ENCODE measurements at places on chromosomes 7 and 10.

DNA sequence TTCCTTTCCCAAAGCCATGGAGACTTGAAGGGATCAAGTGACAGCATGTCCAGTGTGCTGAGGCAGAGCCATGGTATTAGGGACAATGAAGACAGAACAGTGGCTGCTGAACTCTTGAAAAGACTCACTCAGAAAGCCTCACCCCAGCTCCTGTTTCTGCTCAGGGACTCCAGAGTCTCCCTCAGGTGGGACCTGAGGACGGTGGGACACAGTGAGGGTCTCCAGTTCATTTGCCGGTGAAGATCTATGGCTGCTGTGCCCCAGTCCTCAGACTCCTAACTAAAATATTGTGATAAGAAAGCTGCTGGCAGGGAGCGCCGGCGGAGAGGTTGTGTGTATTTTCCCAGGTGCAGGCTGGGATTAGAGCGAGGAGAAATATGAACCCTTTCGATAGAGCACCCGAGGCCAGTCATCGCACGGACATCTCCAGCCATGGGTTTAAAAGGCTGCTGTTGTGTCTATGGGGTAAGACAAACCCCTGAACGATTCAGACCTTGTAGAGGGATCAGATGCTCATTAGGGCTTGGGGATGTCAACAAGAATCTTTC, 57.2 kb downstream of the C7orf25 start:
- DNase-seq: no peak

- no peak for DNase-seq
Measured at GRCh38 chr10:104328646-104328895, 9.7 kb downstream of the ITPRIP start.

- no peak for DNase-seq
Measured at GRCh38 chr7:28596245-28596935, 184.1 kb downstream of the CREB5 start.

GRCh38 chr10:95249467-95249866, 41.3 kb downstream of the PDLIM1 start:
- no peak for DNase-seq

DNA sequence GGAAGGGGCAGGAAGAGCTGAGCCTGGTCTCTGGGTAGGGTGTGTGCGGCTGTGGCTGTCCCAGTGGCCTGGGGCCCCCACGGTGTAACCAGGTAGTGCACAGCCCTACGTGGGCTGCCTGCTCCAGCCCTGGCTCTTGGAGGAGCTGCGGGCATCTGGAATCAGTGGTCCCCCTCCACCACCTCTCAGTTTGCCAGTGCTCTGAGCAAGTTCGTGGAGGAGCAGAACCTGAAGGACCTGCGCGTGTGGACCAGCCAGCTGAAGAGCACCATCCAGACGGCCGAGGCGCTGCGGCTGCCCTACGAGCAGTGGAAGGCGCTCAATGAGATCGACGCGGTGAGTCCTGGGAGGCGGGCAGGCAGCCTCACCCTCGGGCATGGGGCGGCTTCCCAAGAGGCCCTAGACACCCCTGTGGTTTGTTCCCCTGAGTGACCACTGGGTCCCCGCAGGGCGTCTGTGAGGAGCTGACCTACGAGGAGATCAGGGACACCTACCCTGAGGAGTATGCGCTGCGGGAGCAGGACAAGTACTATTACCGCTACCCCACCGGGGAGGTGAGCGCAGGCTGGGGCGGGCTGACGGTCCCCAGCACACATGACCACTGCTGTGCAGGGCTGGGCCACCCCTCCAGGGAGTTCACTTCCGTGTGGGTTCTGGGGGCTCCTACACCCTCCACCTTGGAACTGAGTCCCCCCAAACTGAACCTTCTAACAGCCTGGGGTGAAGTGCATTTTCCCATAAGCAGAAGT, 18.6 kb downstream of the PFKFB3 start:
- DNase-seq: no peak

DNA sequence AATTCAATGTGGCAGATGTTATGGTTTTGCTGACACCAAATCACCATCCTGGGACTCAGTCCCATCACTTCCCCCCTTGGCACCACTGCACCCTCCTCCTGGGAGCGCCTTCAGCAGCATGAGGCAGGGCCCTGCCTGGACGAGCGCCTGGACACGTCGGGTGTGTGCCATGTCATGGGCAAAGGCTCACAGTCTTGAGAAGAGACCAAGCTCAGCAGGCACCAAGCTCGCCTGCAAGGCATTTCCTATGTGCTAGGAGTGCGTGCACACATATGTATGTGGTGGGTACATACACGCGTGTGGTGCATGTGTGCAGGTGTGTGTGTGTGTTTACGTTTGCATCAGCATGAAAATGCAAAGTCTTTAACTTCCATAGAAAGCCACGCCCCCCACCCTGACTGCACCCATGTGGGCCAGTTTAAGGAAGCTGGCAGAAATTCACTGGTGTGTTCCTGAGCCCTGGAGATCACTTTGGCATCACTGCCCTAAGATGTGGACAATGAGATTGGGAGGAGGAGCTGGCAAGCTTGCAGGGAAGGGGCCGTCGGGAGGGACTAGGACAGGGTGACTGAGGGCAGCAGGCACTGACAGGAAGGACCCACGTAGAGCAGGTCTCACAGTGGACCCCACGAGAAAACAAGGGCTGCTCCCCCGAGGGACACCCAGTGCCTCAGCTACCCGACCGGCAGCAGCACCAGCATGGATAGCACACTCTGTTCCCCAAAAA, 169.9 kb upstream of the PPP2R2D start:
- DNase-seq: no peak

- no peak for DNase-seq
Measured at GRCh38 chr10:95268438-95268837, 22.4 kb downstream of the PDLIM1 start.

- DNase-seq: no peak
Measured at GRCh38 chr7:36366005-36366717, 23.5 kb upstream of the ANLN start.

DNA sequence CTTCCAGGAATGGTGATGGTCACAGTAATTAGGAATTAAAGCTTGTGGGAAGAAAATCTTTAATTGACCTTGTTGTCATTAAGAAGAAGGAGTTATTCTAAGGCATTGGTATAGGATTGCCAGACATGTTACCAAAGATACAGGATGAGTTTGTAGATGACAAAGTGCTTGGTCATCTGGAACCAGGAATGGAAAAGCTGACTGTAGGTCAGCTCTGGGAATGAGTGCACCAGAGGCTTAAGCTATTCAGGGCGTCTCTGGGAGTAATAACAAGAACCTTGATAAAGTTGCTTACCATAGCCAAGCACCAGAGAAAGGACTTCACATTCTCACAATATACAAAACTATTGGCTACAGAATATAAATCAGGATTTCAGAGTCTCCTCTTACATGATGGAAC, 89.0 kb downstream of the PHTF2 start:
- no peak for DNase-seq

DNA sequence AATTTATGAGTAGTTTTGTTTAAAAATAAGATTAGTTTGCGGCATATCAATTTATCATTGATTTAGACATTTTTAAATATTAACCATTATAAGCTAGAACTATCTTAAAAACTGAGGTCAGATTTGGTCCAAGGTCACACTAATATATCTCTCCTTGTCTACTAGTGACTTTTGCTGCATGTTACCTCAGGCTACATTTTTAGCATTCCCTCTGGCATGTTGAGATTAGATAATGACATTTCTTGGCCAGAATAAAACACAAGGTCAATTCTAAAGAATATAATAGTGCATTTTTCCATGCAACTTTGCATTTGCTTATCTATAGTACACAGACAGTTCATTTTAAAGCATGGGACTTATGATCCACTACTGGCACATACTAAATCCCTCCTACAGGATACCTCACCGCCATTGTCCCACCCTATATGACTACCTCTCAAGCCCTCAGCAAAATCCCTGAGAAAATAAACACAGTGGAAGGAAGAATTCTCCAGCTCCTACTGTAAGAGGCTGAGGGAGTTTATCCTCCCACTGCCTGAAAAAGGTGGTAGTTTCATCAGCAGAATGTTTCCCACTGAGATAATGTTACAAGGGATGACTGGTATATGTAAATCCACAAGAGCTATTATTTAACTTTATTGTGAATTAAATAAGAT, 816.4 kb downstream of the GRM8 start:
- DNase-seq: no peak

DNA sequence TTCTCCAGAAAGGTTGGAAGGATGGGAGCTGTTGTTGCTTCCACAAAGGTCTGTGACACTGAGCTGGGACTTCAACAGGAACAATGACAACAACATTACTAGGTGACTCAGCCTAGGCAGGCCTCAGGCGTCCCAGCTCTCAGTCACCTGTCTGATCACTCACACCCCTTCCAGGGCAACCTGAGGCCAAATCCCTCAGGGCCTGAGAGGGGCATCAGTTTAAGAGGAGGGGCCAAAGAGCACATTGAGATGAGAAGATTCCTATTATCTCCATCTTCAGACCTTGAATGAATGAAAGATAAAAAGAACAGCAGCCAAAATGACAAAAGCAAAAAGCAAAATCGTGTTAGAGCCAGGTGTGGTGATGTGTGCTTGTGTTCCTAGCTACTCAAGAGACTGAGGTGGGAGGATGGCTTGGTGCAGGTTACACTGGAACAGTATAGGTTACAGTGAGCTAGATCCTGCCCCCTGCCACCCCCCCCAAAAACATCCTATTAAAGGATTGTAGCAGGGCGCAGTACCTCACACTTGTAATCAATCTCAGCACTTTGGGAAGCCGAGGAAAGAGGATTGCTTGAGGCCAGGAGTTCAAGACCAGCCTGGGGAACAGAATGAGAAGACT, at the start of gene ATG9B:
Gene ATG9B (minus strand): TSS at position 60 of the 622 bp plus-strand sequence. CDS start 71 bp downstream, outside the sequence.
- DNase-seq: no peak

- DNase-seq: no peak
Measured at GRCh38 chr10:11454160-11454559, 157.3 kb downstream of the USP6NL start.

- no peak for DNase-seq
Measured at GRCh38 chr7:133668296-133669060, 415.6 kb downstream of the EXOC4 start.

DNA sequence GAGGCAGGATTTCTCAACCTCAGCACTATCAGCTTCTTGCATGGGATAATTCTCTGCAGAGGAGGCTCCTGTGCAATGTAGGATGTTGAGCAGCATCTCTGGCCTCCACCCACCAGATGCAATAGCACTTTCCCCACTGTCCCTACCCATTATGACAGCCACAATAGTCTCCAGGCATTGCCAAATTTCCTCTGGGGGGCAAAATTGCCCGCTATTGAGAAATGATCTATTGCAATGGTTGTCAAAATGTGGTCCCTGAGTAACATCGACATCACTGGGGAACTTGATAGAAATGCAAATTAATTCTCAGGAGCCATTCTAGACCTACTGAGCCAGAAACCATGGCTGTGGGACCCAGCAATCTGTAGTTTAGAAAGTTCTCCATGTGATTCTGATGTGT, 7.0 kb downstream of the KCNK18 start:
- DNase-seq: no peak

- no peak for DNase-seq
Measured at GRCh38 chr7:13017333-13017857, 330.0 kb downstream of the ARL4A start.

DNA sequence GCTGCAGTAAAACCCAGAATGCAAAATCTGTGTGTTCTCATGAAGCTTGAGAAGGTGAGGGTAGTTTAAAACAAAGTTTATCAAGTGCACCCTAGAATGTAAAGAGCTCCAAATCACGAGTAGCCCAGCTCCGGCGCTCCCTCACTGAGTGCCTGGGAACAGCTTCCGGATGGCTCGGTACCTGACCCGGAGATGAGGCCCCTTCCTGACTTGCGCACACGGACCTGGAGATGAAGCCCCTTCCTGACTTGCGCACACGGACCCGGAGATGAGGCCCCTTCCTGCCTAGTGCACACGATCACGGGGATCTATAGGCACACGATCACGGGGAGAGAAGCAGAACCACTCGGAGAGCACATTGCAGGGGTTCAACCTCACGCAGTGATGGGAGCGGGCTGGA, 322.1 kb upstream of the RNF32 start:
- no peak for DNase-seq

DNA sequence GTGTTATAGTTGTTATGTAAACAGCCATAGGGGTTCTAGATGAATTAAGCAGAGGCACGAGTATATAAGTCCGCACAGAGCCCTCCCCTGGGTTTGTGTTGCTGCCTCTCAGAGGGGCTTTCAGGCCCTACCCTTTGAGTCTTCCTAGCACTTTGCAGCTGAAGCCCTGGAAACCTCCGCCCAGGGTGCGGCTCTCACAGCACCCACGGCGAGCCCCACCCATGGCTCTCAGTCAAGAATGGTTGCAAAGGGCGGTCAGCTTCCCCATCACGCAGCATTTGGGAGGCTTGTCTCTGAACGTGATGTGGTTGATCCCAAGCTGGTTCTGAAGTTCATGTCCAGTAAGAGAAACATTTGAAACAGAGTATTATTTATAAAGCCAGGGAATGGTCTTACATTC, 18.8 kb upstream of the INSIG1 start:
- no peak for DNase-seq

GRCh38 chr7:1064581-1064980, 20.2 kb downstream of the GPR146 start:
- no peak for DNase-seq

- no peak for DNase-seq
Measured at GRCh38 chr10:95756809-95757684, 1.1 kb downstream of the ENTPD1 start.

DNA sequence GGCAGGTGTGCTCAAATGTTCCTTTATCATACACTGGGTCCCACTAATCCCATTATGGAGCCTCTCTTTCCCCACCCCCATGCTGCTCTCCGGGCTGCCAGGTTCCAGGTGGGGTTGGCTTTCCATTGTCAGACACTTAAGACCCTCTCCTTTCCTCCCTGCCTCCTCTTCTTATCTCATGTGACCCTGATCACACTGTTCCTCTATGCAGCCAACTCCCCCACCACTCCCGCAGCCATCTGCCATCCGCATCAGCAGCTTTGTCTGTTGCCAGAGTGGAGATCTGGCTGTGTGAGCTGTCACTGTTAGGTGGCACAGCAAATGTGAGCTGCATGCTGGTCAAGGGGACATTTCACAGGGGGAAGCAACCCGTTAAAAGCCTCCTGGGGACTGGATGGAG, 391.4 kb downstream of the TNS3 start:
- DNase-seq: no peak

DNA sequence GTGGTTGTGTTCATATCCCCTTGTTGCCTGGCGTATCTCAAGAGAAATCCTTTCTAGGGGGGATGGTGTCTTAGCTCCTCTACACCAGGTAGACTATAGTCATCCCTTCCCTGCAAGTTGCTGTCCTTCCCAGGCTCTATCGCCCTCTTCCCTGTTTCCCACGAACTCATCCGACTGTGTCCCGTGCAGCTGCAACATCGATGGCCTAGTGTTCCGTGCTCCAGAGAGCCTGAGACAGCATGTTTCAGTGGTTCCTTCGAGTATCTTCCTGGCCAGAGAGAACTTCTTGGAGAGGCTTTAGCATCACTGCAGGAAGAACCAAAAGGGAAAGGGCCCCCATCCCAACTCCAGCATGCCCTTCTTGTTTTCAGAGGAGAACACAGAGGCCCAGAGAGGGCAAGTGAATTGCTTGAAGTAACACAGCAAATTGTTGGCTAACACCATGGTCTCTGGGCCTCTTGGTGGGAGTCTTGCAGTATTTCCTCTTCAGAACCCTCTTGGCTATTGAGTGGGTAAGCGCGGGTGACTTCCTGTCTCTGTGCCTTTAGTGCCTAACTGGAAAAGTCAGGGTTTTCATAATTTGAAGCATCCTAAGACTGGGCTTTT, 162.9 kb downstream of the RGS10 start:
- DNase-seq: no peak
